Stimulated activated CD4-positive, alpha-beta T cell treated with anti-CD3 and anti-CD28 coated beads, Interleukin-15, amount 100 ng/mL, for 1 hour (primary cell): ENCODE measurements at places on chromosomes 5 and 9.

DNA sequence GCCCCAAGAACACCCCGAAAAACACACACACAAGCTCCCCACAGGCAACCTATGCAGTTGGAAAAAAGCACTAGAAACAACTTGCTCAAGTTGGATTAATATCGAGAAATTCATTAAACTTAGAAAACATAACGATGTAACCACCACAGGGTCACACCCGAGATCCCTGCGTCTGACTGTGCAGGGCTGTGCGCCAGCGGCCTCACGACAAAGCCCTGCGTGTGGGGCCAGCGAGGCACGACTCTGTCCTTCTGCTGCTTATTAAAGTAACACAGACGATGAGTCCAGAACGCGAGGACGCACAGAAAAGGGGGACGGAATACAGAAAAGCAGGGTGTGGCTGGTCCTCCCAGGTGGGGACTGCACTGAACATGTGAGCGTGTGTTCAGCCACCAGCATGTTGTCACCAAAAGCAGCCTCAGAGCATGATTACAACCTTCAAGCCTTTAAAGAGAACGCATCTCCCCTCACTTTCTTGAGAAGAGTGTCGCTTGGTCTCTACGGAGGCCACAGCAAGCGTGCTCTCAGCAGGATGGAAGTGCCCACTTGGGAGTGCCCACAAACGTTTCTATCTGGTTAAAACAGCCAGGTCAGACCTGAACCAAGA, 14.4 kb downstream of the SLC12A7 start:
- DNase-seq, result no peak

- DNase-seq, result no peak
Observed at GRCh38 chr5:170788626-170789304, 5.2 kb downstream of the GABRP start.

- no peak for DNase-seq
Observed at GRCh38 chr5:1152771-1153282, 41.0 kb upstream of the SLC12A7 start.

DNA sequence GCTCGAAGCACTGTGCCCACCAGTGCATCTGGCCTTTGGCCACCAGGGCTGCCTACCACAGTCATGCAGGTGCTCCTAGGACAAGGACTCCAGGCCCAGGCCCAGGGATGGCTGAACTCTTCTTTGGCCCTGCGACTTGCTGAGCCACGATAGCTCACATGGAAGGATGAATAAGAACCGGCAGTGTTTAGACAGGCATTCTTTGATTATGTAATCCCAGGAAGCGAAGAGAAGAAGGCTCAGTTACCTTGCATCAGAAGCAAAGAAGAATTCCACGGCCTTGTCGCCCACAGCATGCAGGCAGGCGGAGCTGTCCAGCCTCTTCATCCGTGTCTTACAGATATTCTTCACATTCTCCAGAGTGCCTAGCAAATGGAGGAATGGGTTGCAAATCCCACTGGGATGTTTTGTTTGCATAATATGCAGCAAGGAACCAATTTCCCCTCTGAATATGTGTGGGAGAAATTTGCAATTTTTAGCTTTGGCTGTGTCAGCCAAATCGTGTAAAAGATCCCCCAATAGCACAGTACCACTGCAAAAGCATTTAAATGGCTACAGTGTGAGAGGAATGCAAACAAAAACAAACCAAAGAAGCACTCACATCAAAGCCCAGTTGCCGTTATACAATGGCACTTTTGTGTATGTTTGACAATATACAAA, 29.1 kb downstream of the GFPT2 start:
- DNase-seq, result no peak

- no peak for DNase-seq
Observed at GRCh38 chr5:154397652-154398406, 48.0 kb upstream of the SAP30L start.

GRCh38 chr9:136316896-136317676, 10.3 kb upstream of the GPSM1 start:
- no peak for DNase-seq

GRCh38 chr9:129841071-129841470, 5.8 kb downstream of the USP20 start:
- DNase-seq, result no peak

DNA sequence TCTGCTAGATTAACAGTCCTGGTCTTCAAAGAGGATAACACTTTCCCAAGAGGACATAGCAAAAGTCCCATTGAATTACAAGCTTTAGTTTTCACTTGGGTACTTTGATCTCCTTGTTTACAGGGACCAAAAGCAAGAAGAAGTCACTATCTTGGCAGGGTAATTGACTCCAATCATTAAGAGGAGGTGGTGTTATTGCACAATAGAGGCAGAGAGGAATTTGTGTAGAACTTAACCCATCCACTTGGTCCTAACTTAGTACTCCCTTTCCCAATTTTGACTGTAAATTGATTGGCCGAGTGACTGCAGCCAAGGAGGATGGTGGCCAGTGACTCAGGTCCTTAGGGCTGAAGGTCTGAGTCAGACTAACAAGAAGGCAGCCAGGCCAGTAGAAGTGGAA, 9.3 kb upstream of the TRPC7 start:
- DNase-seq, result no peak

GRCh38 chr9:76592091-76592973, 133.3 kb downstream of the GCNT1 start:
- no peak for DNase-seq

- no peak for DNase-seq
Observed at GRCh38 chr5:152824316-152824715, 419.2 kb upstream of the NMUR2 start.

- DNase-seq, result peak; percentile 43
Observed at GRCh38 chr5:176541338-176542134, 4.3 kb upstream of the RNF44 start.

GRCh38 chr9:136451221-136451877, 11.7 kb upstream of the INPP5E start:
- DNase-seq, result no peak

DNA sequence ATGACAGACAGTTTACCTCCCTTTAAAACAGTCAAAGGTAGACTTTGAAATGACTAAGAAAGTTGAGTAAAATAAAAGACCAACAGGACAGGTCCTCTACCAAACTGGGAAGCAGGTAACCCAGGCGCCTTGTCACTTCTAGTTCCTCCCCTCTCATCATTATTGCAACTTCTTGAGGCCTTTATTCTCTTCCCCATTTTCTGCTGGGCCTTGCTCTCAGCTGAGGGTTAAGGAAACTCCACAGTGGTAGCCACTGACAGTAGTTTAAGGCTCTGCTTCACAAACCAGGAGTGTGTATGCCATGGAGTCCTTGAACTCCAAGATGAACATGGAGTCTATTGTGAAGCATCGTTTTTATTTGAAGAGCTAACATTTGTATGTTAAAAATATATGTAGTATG, 36.9 kb upstream of the TCERG1 start:
- DNase-seq, result no peak

DNA sequence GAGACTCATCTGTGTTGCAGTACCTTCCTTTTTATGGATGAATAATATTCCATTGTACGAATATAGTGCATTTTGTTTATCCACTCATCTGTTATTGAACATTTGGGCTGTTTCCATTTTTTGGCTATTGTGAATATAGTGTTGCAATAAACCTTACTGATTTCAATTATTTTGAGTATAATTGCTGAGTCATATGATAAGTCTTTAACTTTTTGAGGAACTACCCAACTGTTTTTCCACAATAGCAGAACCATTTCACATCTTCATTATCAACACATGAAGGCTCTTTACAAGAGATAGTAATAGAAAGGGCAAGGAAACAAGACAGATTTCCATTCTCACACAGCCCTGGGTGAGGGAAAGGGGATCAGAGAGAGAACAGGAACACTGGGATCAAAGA, 329.2 kb downstream of the RAB3C start:
- no peak for DNase-seq

DNA sequence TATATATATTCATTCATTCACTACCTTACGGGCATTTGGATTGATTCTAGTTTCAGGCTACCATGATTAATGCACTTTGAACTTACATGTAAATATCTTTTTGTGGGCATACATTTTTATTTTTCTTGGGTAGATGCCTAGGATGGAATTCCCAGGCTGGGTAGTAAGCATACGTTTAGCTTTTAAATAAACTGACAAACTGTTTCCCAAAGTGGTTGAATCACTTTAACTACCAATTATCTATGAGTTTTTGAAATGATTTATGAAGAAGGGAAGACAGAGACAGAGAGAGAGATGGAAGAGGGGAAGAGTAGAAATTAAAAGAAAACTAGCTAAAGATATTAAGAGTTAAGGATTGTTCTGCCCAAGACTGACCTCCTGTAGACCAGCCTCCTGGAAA, 612.6 kb downstream of the PSAT1 start:
- DNase-seq, result no peak

DNA sequence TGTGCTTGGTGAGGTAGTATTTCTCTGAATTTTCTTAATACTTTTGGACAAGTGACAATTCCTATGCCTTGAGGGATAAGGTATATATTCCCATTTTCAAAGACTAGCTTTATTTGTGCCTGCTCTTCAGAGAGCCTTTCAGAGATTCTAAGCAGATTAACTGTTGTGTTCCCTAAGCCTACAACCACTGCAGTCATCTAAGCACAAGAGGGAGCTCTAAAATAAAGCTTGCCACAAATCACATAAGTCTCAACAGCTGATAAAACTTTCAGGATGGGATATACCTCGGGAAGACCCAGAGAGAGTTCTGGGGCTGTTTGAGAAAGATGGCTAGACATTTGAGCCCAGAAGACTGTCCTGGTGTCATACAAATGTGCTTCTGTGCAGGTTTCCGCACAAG, 157.3 kb downstream of the CYLC2 start:
- no peak for DNase-seq

GRCh38 chr9:121699571-121700164, 48.2 kb downstream of the DAB2IP start:
- no peak for DNase-seq

GRCh38 chr5:95284572-95285408, at the start of gene MCTP1:
TSS of gene MCTP1 (minus strand) at chr5:95285094.
- no peak for DNase-seq

- no peak for DNase-seq
Observed at GRCh38 chr5:14216372-14216771, 73.2 kb downstream of the TRIO start.

- DNase-seq, result no peak
Observed at GRCh38 chr9:85516455-85516854, 225.3 kb downstream of the AGTPBP1 start.

- DNase-seq, result no peak
Observed at GRCh38 chr5:29304545-29304944, 1888.9 kb upstream of the CDH6 start.

DNA sequence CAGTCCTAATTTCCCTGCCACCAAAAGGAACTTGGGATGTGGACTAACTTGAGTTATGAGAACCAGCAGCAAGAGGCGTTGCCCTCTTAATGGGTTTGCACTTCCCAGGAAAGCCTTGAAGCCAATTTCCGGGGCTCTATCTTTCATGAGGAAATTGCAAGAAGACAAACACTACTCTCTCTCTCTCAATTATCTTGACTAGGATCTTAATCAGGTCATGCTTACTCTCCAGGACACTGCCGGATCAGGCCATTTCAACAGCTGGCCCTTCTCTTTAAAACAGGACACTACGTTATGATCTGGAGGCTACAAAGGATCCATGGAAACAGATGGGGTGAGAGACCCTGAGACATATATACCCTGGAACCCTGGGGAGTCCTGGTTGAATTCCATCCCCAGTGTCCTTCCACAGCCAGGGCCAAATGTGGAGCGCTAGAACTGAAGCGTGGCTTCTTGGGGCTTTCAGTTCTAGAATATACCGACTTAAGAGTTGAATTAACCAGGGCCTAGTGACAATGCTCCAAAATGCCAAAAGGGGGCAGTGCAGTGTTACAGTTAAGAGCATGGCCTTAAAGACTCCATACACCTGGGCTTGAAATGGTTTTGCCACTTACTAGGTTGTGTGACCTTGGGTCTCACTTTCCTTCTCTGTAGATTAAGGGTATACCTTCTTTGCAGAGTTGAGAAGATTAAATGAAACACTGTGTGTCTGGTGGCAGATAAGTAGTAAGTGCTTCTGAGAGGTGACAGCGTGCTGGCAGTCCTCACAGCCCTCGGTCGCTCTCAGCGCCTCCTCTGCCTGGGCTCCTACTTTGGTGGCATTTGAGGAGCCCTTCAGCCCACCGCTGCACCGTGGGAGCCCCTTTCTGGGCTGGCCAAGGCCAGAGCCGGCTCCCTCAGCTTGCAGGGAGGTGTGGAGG, 21.1 kb downstream of the FAM219A start:
- DNase-seq, result no peak

GRCh38 chr9:107465467-107466451, 23.8 kb downstream of the KLF4 start:
- DNase-seq, result no peak
